ENCODE measurements at places on chromosomes 7 and 10.

DNA sequence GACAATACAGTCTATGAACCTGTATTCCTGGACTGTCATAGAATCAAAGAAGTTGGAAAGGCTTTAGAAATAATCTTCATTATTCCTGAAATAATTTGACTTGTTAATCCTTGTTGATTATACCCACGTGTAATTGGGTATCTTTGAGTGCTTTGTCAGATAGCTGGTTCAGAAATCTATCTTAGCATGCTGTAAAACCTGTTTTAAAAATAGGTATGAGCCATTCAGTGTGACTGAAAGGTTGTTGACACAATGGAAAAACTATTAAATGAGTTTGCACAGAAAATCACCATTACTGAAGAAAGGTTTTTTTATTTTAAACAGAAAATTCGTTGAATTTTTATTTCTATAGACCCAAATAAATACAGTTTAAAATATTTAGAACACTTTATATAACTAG is 38.7 kb downstream of the PHTF2 start:
- no peak for DNase-seq

GRCh38 chr7:151386301-151387160 is 23.3 kb downstream of the WDR86 start:
- DNase-seq: no peak

DNA sequence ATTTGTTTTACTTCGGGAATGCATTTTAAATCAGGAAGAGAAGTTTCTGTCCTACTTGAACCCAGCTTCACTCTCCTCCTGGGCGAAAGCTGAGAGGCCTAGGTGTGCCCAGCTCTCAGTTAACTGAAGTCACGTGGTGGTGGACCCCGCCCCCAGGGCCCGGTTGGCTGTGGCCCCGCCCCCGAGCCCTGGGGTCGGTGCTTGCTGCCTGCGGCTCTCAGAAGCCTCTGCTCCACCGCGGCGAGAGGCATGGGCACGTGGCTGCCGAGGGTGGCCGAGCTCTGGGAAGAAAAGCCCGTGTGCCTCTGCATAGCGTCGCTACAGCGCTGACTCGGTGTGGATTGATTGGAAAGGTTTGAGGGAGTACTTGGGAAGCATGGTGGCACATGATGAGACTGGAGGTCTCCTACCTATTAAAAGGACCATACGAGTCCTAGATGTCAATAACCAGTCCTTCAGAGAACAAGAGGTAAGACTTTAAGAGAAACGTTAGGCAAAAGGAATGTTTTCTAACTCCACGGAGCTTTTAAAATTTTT is 34.1 kb downstream of the NET1 start:
- peak; percentile 92 for DNase-seq

DNA sequence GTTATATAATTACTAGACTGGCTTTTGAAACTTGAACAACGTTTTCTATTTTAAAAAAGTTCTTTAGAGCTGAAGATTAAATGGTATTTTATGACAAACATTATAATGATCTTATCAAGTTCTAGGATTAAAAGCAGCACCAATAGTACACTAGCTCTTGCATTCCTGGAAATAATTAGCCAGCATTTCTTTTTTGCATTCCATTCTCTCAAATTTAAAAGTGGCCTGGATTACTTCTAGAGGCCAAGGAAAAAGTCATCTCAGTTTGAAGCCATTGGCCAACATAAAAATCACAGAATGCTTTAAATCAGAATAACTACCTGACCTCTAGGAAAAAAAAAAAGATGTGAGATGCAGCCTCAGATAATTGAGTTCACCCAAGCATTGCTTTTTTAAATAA is 1326.4 kb upstream of the SORCS1 start:
- no peak for DNase-seq

GRCh38 chr7:31958226-31958625 is 112.0 kb downstream of the PDE1C start:
- DNase-seq: no peak

DNA sequence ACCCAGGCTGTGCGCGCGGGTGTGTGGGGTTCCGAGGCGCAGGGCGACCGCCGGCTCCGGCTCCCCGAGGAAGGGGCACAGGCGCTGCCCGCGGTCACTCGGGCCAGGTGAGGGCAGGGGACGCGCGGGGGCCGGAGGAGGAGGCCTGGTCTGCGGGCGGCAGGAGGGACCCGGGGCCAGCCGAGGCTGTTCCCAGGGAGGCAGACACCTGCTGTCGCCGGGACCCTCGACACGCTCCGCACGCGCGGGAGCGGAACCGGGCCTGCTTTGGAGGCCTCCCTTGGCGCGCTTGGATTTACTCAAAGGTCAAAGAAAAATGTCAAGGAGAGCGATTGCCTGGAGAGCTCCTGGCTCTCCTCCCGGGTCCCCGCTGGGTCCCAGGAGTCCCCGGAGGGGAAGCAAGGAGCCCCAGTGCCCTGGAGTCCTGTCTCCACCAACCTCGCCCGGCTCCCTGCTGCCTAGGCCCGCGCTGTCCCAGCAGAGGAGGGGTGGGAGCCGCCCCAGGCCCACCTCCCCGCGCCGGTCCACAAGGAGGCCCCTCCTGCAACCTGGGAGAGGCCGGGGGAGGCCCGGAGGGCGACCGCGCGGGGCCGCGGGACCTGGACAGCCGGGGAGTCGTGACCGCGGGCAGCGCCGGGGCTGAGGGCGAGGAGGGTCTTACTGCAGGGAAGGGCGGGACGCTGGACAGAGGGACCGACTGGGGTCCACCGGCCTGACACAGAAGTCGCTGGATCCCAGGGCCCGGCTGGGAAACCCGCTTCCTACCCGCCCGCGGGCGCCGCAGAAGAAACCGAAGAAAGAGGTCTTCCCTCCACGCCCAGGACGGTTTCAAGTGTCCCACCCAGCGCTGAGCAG is 348.9 kb downstream of the DNAJB6 start:
- DNase-seq: no peak

GRCh38 chr10:75208181-75208580 is 2.4 kb upstream of the VDAC2 start:
- DNase-seq: no peak

DNA sequence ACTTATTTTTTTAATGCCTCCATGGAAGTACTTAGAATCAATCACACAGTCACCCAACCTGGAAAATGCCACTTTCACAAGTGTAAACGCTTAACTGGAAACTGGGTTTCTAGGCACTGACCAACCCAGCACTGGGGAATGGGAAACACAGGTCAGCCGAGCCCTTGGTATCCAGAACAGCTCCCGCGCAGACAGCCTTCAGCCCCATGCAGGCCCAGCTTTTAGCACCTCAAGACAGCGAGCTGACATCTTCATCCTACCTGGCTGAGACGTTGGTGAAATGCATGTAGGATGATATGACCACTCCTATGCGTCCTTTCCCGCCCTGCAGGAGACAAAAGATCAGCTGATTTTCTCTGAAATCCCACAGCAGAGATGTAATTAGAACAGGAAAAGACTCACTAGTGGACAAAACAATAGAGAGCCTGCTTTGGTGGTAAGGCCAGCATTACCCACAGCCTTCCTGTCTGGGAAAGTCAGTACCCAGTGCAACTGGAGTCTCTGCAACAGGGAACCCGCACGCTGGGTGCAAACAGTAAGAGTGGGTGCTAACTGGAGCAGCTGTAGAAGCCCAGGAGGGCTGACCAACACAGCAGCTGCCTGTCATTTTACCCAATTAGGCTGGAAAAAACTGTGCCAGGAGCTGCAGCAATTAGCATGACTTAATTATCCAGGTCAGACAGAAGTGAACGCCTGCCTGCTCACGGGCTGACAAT is 153.7 kb downstream of the TNS3 start:
- no peak for DNase-seq

DNA sequence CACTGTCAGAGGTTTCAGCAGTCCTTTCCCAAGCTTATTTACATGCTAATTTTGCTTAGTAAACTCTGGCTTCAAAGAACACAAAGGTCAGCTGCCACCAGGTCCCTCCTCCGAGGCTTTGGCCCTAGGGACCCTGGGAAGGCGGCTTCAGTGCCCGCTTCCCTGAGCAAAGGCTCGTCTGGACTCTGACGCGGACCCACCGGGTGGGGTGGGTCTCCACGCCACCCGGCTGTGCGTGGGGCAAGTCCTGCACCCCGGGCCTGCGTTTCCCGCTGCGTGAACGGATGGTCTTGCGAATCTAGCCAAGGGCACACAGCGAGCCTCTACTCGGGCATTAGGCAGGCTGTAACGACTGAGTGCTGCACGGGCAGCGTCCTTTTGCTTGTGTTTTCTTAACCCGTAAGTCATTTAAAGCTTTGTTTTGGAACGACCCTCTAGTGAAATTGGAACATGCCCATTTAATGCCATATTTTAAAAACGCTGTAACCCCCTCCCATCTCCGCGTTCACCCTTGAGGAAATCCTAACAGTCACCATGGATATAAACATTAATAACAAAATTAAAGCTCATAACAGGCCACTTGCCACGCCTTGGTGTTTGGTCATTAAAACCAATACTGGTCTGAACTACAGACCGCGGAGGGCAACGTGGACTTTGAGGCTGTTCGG is 828 bp downstream of the BNIP3 start:
- DNase-seq: no peak
